ENCODE measurements at places on chromosomes 3 and 15.
A peak's percentile ranks its signal among the peaks of the same experiment; 100 is the strongest.

DNA sequence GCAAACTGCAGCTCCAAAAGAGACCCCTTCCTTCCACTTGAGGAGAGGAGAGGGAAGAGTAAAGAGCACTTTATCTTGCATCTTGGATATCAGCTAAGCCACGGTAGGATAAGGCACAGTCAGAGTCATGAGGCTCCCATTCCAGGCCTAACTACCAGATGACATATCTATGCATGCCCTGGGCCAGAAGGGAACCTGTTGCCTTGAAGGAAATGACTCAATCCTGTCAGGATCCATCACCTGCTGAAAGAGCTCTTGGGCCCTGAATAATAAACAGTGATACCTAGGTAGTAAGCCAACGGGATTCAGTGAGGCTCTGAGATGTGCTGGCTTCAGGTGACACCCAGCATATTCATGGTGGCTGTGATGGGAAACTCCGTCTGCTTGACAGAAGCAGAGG is 118.5 kb upstream of the EPHA3 start:
- no peak for DNase-seq

- no peak for DNase-seq
Observed at GRCh38 chr3:119620899-119621298, 23.2 kb downstream of the PLA1A start.

DNA sequence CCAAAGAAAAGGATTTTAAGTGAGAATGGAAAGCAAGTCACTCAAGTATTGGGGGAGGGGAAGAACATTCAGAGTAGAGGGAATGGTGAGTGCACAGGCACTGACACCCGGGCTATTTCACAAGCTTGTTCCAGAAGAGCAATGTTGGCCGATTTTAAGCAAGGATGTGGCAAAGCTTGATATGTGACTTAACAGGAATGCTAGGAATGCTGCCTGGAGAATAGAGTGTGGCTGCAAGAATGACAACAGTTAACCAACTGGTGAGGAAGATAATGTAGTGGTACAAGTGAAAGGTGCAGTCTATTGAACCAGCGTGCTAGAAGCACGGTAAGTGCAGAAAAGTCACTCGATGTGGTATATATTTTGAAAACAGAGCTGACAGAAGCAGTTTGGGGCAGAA is 6.2 kb upstream of the CCDC80 start:
- peak; percentile 91 for DNase-seq

DNA sequence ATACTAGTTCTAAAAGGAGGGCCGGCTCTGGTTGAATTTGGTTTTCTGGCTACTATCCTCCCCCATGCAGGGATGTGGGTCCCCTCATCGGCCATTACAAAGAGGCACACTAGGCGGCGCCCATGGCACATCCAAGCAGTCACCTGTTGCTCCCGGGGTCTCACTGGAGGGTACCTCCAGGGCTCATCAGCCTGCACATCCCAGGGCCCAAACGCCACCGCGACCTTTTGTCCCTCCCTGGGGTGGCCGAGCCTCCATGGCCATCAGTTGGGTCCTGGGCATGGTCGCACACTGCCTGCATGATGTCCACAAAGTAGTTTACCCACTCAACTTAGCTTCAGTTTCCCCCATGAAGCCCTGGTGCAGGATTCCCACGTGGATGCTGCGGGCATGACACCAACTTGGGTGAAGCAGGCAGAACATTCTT is 28.3 kb downstream of the IDH3A start:
- DNase-seq = no peak

- DNase-seq = no peak
Observed at GRCh38 chr15:56353740-56354139, 11.5 kb upstream of the TEX9 start.

DNA sequence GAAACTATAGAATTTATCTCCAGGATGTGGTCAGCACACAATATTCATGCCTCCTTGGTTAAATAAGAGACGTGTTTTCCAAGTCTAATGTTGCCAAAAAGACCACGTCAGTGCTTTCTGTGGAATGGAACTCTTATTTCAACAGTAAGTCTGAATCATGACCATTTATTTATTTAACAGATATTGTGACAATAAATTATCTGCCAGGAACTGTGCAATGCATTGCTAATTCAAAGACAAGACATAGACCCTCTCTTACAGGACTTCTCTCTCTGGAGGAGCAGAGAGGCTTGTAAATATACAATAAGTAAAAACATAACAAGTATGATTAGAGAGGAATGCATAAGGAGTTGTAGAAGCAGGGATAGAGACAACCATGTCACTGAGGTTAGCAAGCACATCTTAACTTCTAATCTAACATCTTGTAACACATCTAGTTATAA is 227.5 kb downstream of the DTWD1 start:
- DNase-seq = peak; percentile 93

- DNase-seq = no peak
Observed at GRCh38 chr3:197331131-197331530, 32.7 kb upstream of the DLG1 start.

DNA sequence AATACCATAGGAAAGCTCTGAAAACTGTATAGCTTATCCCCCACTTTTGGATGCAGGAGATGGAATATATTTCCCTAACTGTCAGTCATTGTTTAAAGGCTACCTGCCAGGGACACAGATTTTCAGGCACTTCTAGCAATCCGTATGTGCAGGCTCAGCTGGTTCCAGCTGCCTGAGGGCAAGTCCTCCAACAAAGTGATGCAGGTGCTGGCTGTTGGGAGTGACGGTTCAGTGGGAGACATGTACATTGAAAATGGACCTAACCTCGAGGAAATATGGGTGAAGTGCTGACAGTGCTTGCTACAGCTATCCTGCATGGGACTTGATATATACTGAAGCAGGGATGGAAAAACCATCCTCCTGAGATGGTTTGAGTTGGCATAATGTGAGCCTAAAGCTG is 153.1 kb upstream of the GAP43 start:
- DNase-seq = no peak
